ENCODE measurements at places on chromosomes 3 and 15. TPM values are rescaled to one million over a fixed set of nuclear protein-coding genes. Genes with fewer than 3 reads are reported as not detected.

DNA sequence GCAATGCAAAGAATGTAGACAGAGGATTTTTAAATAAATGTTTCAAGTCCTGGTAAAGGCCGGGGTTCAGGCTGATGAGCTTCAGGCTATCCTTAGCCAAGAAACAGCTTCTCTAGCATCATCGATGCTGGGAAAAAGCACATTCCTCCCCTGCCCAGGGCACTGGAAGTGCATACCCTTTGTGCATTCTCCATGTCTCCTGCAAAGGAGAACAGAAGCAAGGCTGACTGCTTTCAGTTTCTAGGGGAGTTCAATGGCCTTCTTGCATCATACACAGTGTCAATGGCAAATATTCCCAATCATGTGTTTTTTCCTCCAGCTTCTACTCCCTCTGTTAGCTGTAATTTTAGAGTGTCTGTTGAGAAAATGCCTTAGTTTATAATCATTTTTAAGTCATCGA is 59.9 kb downstream of the GPR176 start:
- H3K4me3 ChIP-seq: no peak overlapping the region
- no peak for DNase-seq
- no peaks in the 10 kb centered on the region for H3K27me3 ChIP-seq
- no peak overlapping the region for H3K27ac ChIP-seq
- no peaks in the 10 kb centered on the region for H3K36me3 ChIP-seq
- no peaks in the 10 kb centered on the region for H3K4me1 ChIP-seq

DNA sequence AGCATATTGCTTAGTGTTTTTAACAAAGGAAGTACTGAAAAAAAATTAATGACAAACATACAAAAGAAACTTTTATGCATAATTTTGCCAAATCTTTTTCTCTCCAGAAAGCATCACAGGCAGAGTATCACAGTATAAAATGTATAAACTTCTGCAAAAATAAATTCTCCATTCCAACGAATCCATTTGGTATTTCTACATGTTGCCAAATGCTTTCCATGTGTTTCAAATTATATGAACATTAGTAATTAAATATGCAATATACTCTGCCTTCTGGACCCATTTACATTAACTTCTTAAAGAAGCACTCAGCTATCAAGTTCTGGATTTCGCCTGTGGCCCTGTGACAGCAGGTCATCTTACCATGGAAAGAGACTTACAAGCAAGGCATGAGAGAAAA is 189.1 kb upstream of the ALCAM start:
- H3K4me3 ChIP-seq: no peak overlapping the region
- H3K36me3 ChIP-seq: no peaks in the 10 kb centered on the region
- H3K27ac ChIP-seq: no peak overlapping the region
- no peak for DNase-seq

- no peaks in the 10 kb centered on the region for H3K4me1 ChIP-seq
- no peak overlapping the region for H3K4me3 ChIP-seq
- no peaks in the 10 kb centered on the region for H3K27me3 ChIP-seq
- H3K36me3 ChIP-seq: no peaks in the 10 kb centered on the region
- no peak overlapping the region for H3K27ac ChIP-seq
These were observed 38.2 kb upstream of the UBE2E1 start for GRCh38 chr3:23767546-23767945.

DNA sequence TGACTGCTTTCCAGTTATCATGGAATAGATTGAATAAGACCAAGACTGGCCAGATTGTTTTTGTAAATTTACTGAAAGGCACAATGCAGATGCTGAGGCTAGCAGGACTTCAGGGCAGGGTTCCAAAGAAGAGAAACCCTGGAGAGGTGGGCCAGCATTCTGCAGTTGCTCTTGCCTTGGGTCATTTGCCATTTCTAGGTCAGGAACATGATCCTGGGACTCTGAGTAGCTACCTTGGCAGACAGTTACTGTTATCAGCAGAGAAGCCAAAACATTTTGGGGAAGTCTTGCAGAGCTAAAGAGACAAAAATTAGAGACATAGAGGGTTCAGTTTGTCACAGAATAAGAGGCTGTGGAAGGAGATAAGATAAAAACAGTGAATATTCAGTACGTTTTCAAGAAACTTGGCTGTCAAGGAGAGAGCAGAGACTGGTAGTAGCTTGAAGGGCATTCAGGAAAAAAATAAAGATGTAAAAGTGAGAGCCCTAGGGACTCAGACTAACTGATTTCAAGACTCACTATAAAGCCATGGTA is 46.8 kb upstream of the MYRIP start:
- H3K4me3 ChIP-seq: no peak overlapping the region
- H3K36me3 ChIP-seq: no peaks in the 10 kb centered on the region
- no peak for DNase-seq
- no peaks in the 10 kb centered on the region for H3K4me1 ChIP-seq

DNA sequence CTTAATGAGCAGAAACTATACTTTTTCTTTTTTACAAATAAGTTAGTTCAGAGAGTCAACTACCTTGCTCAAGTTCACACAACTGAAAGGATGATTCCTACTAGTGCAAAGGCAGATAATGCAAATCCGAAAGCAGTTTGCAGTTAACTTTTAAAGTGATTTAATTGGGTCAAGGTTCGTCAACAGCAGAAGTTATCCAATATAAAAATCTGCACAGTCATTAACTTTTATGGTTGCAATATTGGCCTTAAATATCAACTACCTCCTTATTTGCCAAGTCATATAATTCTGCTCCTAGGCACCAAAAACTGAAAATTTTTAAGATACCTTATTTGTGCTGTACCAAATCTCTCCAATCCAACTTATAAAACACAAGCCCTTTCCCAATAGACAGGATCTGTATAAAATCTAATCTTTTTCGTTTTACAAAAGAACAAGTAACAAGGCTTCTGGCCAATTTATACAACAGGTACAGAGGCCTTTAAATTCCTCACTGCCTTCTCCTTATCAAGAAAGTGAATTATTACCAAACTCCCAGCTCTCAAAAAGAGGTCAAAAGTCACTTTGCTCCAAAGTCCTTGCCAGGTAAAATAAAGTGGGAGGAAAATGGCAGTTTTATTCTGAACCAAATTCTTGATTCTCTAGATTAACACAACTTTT is 416.6 kb upstream of the NECTIN3 start:
- no peak overlapping the region for H3K27ac ChIP-seq
- H3K4me1 ChIP-seq: no peaks in the 10 kb centered on the region
- no peak for DNase-seq
- no peaks in the 10 kb centered on the region for H3K27me3 ChIP-seq

- H3K27ac ChIP-seq: no peak overlapping the region
- no peaks in the 10 kb centered on the region for H3K4me1 ChIP-seq
- peaks cover 97% of the 10 kb centered on the region for H3K36me3 ChIP-seq
- no peaks in the 10 kb centered on the region for H3K27me3 ChIP-seq
These were observed 35.5 kb upstream of the WDR5B start for GRCh38 chr3:122451371-122451770.

DNA sequence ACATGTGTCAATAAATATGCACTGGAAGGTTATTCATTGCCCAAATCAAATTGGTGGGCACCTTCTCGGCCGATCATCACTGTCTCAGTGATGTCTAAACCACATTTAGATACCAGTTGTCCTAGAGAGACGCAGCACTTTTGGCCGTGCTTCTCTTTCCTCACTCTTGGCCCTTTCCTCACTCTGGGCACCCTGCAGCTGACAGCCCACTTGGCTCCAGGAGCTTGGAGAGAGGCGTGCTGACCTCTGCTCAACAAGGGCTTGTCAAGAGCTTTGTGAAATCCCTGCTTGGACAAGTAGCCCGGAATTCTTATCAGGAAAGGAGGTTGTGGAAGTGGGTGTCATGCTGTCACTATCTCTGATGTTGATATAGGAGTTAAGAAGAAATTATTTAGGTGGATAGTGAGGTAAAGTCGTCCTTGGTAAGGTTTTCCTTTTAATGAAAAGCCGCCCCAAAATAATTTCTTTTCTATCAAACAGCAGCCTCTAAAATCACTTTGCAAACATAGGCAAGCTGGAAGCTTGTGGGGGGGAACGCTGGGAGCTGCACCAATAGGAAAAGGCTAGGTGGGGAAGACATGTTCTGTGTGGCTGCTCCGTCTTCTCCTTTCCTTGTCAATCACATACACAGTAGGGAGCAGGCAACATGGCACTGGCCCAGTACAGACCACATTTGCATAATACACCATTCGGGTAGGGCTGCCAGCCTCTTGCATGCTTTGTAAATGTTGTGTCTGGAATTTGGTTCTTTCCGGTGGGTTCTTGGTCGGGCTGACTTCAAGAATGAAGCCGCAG is 126.8 kb upstream of the UBE3A start:
- no peak overlapping the region for H3K4me3 ChIP-seq
- H3K4me1 ChIP-seq: no peaks in the 10 kb centered on the region
- no peak for DNase-seq

DNA sequence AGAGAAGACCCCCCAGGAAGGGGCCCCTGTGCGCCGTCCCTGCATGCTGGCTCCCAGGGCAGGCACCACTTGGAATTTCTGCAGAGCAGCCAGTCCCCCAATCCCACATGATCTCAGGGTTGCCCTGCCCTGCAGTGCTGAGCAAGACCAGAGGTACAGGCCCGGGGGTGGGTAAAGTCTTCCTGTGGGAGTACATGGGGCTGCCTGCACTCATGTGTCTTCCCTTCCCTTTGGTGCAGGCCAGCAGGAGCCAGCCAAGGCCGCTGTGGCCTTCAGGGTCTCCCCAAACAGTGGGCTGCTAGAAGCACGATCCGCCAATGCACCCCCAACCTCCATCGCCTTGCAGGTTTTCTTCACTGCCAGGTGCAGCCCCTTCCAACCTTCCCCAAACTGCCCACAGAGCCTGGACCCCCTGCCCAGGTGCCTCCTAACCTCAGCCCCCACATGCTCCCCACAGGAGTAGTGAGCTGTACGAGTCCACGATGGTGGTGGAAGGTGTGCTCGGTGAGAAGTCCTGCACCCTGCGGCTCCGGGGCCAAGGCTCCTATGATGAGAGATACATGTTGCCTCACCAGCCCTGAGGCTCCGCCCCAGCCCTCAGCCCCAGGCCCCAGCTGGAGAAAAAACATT is 15.0 kb downstream of the ACAA1 start:
- H3K27me3 ChIP-seq: no peaks in the 10 kb centered on the region
- no peak overlapping the region for H3K4me3 ChIP-seq
- DNase-seq: no peak
- H3K4me1 ChIP-seq: peaks cover 5% of the 10 kb centered on the region

XYLB gene
- total RNA-seq: 2.5 TPM

Measured in esophagus squamous epithelium (tissue), 5 donors.